ENCODE measurements at places on chromosomes 12 and 14.
A peak's percentile ranks its signal among the peaks of the same experiment; 100 is the strongest.

GRCh38 chr14:87434680-87435079 lies 558.3 kb downstream of the GALC start:
- DNase-seq, result no peak

- no peak for DNase-seq
Measured at GRCh38 chr12:6026998-6027397, 81.9 kb upstream of the ANO2 start.

DNA sequence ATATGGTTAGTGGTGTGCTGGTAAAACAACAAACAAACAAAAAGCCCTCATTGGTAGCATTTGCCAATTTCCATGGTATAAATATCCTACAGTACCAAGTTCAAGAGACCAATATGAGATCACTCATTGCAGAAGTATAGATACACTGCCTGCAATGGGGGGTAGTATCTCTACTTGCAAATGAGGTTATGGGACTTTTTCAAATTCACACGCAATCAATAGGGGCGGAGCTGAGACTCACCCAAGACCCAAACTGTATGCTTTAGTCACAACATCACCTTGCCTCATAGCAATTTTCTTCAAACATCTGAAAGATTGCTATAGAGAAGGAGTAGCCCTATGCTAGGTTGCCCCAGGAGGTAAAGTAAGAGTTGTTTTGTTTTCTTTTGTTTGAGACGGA lies 93.7 kb downstream of the VCPKMT start:
- no peak for DNase-seq

GRCh38 chr12:57089271-57090245 lies 644 bp downstream of the NAB2 start:
- DNase-seq, result peak; percentile 59

GRCh38 chr12:29867823-29868222 lies 84.1 kb upstream of the TMTC1 start:
- DNase-seq, result no peak

GRCh38 chr12:93229494-93230325 lies 148.0 kb upstream of the NUDT4 start:
- DNase-seq, result no peak

DNA sequence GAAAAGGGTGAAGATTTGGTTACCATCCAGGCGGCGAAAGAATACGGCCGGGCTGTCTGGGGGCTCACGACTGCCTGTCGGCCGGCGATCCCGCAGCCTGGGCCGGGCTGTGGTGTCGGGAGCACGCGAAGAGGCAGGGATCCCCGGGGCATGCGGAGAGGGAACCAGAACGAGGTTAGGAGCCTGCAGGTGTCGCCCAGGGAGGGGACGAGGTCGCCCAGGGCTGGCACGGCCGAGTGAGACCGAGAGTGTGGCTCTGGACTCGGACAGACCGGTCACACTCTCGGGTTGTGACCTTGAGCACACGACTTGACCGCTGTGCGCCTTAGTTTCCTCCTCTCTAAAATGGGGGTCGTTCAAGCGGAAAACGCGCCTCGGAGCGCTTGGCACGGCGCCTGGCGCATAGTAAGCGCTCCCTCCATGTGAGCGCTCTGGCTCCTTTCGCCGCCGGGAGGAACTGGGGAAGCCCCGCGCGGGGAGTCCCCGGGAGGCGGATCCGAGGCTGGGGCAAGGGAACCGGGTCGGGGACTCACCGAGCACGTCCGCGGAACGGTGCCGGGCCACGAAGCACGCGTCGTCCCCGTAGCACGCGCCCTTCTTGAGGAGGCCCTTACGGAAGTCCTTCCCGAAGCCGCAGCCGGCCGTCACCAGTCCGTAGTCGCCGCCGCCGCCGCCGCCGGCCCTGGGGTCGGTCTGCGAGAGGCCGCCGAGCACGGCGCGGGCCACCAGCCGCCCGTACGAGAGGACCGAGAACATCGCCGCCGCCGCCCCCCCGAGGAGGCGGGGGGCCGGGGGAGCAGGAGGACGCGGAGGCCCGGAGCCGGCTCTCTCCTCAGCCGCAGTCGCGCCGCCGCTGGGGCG lies 612 bp downstream of the PPTC7 start:
- DNase-seq, result peak; percentile 74

- DNase-seq, result no peak
Measured at GRCh38 chr12:88834226-88834625, 254.0 kb upstream of the KITLG start.

GRCh38 chr12:88996200-88996788 lies 356.0 kb downstream of the DUSP6 start:
- no peak for DNase-seq

DNA sequence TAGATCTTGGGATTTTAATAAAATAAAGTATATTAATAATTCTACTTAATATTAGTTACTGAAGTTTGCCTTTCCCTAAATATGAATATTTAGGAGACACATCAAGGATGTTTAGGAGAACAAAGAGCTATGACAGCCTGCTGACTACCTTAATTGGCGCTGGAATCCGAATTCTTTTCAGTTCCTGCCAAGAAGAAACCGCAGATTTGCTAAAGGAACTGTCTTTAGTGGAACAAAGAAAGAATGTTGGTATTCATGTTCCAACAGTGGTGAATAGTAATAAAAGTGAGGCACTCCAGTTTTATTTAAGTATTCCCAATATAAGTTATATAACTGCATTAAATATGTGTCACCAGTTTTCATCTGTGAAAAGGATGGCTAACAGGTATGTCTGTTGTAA lies 54.5 kb downstream of the MIS18BP1 start:
- DNase-seq, result no peak

- no peak for DNase-seq
Measured at GRCh38 chr14:102893452-102893851, 29.0 kb upstream of the AMN start.

GRCh38 chr14:103890821-103891666 lies 37.2 kb upstream of the TDRD9 start:
- DNase-seq, result no peak

GRCh38 chr12:43210485-43211192 lies 341.4 kb downstream of the ADAMTS20 start:
- no peak for DNase-seq

DNA sequence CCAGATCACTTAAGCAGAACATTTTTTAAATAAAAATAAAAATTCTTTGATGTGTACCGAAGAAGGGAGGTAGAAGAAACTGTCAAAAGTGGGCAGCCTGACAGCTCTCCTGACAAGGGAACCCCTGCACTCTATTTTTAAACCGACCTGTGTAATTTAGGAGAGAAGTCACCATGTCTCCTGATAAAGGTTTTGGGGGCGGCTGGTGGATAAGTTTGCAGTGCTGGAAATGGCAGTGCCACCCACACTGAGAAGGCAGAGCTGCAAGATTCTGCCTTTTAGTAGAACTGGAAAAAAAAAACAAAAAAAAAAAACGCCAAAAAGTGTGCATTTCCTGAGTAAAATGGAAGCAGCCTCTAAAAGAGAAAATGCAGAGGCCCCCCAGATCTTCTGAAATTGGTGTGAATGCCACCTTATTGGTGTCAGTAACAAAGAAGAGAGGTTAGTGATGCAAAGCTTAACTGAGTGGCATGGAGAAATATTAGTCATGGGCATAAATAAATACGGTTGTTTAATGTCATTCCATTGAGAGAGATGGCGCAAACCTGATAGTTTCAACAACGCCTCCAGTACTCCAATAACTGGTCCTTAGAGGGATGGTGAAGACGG lies 24.7 kb downstream of the DUSP6 start:
- no peak for DNase-seq

DNA sequence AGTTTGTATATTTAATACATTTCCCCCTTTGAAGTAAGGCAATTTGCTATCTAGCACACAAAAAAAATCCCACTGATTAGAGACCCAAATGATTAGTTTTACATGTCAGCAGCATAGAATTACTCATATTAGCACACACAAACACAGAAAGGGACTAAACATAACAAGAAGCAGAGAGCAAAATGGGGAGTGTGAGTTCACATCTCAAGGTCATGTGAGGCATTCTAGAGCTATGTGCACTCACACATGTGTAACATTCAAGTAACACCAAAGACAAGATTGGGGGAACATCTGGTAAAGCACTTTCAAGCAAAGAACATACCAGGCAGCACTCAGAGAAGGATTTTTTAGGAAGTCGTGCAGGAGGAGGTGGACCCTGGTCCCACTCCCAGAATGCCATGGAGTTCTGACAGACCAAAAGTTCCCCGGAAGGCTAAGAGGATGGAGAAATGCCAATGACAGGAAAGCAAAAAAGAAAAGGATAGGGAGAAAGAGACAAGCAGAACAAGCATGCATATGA lies 105.8 kb upstream of the SINHCAF start:
- DNase-seq, result no peak

GRCh38 chr14:63375769-63376168 lies 57.0 kb upstream of the GPHB5 start:
- DNase-seq, result no peak

DNA sequence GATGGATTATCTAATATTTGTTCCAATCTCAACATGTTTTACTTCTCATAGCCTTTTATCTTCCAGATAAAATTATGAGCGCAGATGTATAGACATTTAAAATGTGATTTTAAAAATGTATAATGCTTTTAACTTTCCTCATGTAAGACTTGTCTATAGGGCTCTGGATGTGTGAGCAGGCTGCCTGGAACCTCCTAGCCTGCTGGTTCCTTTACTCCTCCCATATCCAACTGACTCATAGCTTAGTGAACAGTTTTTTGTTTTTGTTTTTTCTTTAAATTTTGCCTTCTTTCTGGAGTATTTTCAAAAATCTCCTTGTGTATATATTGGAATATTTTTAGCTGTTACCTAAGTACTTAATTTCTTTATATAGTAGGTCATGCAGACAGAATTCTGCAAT lies 115.4 kb downstream of the PDE3A start:
- DNase-seq, result no peak

GRCh38 chr14:58864751-58865513 lies 227.2 kb downstream of the DACT1 start:
- DNase-seq, result no peak

- no peak for DNase-seq
Measured at GRCh38 chr12:38711054-38711453, 194.3 kb downstream of the CPNE8 start.

DNA sequence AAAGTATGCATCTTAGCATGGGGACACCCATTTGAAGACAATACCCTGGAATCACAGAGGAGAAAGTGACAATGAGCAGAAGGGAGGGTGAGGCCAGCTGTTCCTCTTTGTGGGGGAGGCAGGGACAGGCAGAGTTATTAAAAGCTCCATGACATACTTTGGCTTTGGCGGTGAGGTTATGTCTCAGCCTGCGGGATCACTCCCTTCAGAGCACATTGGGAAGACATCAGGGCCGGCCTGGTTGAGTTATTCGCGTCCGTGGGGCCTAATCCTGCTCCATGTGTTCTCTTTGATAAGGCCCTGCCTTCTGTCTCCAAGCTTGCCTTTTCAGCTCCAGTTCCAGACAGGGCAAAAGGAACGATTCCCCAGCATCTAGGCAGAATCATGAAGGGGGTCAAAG lies 98.8 kb upstream of the NTF3 start:
- no peak for DNase-seq

DNA sequence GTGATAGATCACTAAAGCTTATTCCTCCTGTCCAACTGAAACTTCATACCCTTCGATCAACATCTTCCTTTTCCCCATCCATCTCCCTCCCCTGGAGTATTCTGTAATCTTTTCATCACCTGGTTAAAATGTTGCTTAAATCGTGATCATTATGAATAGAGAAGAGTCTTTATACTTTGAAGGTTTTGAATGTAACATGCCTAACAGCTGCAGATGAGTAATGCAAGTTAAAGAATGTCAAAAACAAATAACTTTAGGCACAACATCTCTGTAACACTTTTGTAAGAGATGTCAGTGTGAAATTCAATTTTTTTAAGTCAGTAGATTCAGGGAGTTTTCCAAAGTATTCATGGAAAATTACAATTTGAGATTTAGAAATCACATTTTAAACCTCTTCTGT lies 25.0 kb downstream of the RXYLT1 start:
- no peak for DNase-seq

GRCh38 chr12:109899783-109900751 lies at the start of gene TCHP:
Gene TCHP, plus strand, starts transcription at chr12:109900274. Its CDS starts 2,753 bp downstream, at chr12:109903027.
- peak; percentile 53 for DNase-seq

DNA sequence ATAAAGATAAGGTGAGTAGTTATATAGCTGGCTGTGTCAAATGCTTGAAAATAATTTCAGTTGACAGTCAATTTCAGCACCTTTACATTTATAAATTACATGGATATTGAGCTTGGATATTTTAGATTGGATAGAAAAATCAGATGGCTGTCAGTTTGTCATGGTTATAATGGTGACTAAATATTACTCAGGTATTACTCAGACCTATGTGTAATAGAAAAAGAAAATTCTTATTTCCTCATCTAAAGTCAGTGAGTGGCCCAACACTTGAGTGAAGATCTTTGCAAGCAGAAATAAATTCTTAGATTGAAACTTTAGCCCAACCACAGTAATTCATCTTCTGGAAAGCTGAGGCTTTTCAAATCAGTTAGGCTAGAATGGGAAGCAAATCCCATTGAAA lies 354.4 kb downstream of the NAV3 start:
- DNase-seq, result no peak

GRCh38 chr14:61077951-61078720 lies 97.1 kb downstream of the SLC38A6 start:
- DNase-seq, result no peak

Data from activated T-cell treated with anti-CD3 and anti-CD28 coated beads for 4 hours (primary cell).